ENCODE measurements at places on chromosomes 3 and 15.

DNA sequence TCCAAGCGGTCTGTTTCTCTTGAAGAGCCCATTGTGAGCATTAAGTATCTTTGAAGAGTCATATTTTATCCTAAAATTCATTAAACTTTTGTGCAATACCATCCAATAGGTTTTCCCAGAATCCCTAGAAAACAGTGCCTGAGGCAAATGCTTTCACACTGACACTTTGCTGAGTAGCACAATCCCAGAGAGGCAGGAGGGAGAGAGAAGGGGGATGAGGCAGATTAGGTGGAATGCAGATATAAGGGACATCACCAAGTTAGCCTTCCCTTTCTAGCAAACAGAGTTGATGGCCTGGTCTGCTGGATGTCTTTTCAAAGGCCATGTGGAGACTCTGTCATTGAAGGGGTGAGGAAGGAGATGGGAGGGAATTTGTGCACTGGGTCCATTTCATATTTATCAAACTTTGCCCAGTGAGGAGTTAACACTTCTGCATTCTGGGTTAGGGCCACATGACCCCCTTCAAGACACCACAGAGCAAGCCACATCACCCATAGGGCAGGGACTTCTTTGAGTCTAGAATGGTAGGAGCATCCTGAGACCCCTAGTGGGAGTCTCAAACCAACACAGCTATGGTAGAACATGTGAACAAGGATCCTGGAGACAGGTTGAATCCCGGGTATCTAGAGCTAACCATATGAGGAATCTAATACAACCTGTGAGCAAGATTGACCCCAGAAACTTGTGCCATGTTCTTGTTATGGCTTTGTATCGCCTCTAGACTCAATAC lies 32.0 kb upstream of the SEMA6D start:
- no peak for DNase-seq

DNA sequence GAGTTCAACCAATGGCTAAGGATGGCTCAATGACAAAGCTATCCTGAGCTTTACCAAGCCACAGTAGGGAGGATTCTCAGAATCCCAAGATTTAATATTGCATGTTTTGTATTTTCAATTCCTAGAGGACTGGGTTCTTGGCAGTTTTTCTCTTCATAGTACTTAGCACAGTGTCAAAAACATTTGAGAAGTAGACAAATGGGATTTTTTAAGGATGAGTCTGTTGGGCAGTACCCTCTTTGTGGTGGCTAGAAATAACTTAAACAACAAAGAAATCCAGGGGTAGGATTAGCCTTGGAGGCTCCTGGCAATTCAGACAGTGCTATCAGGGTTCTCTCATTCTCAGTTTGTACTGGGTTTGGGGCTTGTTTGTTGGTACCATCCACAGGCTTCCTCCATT lies 212.8 kb upstream of the RORA start:
- DNase-seq: no peak

GRCh38 chr3:169863458-169863899 lies 6.3 kb downstream of the LRRC31 start:
- peak; percentile 16 for DNase-seq

DNA sequence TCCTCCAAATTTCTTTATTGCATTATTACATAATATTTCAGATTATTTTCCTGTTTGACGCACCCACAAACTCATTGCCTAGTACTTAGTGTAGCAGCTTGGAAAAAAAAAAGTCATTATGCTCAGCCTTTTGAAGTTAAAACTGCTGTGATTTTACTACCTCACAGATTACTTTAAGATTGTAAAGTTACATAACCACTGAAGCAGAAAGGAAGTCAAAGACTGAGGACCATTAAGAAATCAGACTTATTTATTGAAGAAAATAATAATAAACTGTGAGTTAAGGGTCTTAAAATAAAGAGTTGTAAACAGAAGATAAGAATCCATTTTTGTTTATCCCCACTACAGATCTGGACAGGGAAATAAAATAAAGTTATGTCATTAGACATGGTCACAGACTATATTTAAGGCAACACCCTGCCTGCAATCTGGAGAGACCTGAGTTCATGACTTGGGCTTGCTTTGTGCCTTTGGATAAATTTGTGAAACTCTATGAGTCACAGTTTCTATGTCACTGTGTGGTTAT lies 212.1 kb upstream of the ROBO2 start:
- DNase-seq: no peak

DNA sequence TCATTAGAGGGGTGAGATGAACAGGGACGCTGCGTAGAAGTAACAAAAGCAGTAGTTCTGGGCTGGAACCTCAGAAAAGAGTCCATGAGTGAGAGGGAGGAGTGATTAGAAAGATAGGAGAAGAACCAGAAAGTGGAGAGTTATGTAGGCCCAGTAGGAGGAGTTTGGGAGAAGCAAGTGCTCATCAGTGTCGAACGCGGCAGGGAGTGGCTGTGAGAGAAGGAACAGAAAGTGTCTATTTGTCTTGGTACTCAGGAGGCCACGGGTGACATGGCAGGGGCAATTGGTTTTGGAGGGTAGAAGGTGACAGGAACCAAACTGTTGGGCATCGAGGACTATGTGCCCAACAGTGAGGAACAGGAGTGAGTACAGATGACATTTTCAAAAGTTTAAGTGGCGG lies 1.3 kb upstream of the INSYN1 start:
- DNase-seq: no peak

DNA sequence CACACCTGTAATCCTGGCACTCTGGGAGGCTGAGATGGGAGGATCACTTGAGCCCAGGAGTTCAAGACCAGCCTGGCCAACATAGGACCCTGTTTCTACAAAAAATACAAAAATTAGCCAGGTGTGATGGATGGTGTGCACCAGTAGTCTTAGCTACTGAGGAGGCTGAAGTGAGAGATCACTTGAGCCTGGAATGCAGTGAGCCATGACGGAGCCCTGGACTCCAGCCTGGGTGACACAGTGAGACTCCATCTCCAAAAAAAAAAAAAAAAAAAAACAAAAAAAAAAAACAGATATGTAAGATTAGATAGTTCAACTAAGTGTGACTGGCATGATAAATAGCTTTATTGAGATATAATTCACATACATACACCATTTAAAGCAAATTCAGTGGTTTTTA lies 9.7 kb downstream of the RBSN start:
- DNase-seq: no peak

DNA sequence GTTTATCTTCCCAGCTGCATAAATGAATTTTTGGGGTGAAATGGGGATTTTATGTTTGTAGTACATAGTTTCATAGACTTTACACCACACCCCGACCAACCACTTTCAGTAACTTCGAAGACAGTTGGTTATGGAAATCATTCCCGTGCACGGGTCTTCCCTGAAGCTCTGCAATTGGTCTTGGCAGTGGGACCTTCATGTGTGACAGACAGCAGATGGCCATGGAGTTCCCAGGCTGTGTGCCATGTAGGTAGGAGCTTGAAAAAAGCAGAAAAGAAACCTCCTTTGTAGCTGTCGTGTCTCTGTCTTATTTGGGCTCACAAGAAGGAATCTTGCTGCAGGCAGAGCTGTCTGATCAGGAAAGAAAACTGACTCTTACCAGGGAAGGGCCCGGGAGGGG lies 25.9 kb downstream of the EXOG start:
- no peak for DNase-seq

- no peak for DNase-seq
These were observed 195.7 kb downstream of the ZPLD1 start for GRCh38 chr3:102630531-102630930.

DNA sequence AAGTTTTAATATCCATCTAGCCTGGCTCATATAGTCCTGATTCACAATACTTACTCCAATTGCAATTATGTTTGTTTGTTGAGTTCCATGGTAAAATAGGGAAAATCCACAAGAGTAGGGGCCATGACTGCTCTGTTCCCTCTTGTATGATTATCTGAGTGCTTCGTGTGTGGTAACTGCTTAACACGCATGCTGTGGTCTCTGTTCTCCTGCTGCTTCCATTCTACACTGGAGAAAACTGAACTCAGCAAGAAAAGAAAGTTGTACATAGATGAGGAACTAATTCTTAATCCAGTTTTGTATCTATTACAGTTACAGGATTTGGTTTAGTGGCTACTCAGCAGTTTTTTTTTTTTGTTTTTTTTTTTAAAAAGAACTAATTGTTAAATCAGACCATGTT lies 223.0 kb upstream of the SATB1 start:
- DNase-seq: no peak

DNA sequence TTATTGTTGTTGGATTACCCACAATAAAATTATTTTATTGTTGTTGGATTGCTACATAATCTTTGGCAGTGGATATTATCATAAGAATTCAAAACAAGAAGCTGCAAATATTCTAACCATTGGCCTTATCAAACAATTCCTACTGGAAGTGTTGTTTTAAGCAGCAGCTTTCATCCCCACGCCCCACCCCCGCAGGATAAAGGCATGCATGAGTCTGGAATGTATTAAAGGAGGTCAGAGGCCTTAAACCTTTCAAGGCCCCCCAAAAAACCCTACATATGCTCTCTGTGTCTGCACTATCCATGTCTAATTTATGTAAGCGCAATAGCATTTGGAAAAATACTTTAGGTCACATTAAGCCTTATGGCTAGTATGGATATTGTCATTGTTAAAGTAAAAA lies 23.1 kb downstream of the P3H2 start:
- DNase-seq: no peak

GRCh38 chr3:138148503-138148902 lies 16.3 kb upstream of the A4GNT start:
- no peak for DNase-seq

DNA sequence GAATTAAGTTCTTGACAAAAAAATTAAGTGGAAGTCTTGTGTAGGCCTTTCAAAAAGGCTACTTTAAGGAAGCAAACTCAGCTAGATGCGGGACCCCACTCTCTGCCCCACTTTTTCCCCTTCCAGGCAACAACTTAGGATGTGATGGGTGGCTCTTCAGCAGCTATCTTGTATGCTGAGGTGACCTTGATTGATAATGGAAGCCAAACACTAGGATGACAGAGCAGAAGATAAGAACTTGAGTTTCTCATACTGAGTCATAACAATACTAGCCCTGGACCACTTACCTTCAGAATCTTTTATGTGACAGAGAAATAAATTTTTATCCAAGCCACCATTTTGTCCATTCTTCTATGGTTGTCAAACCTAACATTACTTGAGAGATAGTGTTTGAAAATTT lies 16.1 kb downstream of the PDCD10 start:
- DNase-seq: no peak

GRCh38 chr3:15297608-15298350 lies 34.6 kb downstream of the SH3BP5 start:
- no peak for DNase-seq

DNA sequence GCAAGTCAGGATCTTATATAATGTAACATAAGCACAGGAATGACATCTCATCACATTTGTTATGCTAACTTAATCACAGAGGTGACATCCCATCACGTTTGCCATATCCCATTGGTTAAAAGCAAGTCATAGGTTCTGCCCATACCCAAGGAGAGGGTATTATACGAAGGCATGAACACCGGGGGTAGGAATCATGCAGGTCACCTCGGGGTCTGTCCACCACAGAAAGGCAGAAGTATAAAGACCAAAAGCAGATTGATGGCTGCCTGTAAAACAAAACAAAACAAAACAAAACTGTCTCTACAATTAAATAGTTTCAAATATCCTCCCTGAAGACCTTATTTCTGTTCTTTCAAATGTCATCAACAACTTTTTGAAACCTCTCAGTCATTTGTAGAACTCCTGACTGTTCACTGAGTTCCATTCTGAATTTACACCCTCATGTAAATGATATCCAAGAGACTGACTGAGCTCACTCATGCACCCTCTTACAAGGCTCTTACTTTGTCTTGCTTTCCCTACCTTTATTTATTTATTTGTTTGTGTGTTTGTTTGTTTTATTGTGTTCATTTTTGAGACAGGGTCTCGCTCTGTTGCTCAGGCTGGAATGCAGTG lies 22.7 kb upstream of the ZNF639 start:
- DNase-seq: no peak

DNA sequence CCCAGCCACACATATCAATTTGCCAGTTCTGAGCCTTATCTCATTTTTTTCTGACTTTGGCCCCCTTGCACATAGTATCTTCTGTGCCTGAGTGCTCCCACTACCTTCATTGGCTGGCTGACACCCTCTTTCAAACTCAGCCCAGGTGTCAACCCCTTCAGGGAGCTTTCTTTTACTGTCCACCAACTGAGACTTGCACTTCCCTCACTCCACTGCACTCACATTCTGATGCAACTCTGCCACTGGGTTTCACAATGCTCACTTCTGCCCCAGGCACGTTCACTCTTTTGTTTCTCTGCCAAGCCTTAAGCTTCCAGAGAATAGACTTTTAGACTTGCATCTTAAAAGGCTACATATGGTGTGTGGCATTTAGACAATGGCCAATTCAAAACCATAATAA lies 101.5 kb upstream of the CBLB start:
- DNase-seq: no peak

GRCh38 chr15:79562403-79562815 lies 130.3 kb downstream of the MINAR1 start:
- DNase-seq: no peak

DNA sequence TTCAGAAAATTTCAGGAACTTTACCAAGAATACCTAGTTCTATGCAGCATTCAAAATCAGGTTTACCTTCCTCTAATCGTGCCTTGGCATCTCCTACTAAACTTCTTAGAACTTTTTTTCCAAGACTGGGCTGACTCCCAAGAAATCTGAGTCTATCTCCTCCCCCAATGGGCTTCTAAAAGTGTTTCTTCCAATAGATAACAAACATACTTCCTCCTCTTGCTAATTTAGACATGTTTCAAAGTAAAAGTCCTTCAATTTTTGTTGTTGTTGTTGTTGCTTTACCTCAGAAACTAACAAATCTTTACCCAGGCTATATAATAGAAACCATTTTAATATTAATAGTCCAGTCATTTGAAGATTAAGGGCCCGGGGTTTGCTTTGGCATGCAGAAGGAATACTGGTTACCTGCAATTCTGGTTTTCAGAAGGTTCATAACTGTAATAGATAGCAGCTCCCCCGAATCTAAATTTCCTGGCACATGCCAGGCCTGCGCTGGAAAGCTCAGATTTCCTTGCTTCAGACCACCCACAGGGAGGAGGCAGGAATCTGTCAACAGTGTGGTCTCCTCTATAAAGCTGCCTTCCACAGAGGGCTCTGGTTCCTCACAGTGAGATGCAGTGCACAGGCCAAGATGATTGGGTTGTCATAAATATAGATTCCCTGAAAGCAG lies 188.7 kb downstream of the THRB start:
- DNase-seq: no peak

- DNase-seq: no peak
These were observed 10.1 kb downstream of the GOLIM4 start for GRCh38 chr3:168085491-168086119.

DNA sequence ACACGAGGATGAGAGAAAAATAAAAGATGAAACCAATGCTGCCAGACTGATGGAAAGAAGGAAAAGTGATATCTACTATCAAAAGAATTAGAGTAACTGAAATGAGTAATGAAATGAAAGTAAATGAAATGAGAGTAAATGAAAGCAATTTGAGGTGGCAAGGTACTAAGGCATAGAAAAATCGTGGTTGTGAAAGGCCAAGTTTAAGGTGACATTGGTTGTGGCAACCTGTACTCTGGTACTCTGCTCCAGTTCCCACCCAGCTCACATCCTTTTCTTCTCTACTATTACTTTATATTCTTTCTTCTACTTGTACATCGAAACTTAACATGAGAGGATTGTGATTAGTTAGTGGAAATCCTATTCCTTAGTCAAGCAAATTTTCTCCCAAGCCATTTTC lies 10.1 kb downstream of the RFX7 start:
- DNase-seq: no peak

Measured in stimulated activated CD4-positive, alpha-beta T cell treated with anti-CD3 and anti-CD28 coated beads, Interleukin-15, amount 100 ng/mL, for 1 hour (primary cell).